GM23248 (cell line): ENCODE measurements at places on chromosomes 7 and 10. TPM values are rescaled to one million over a fixed set of nuclear protein-coding genes. Genes with fewer than 3 reads are reported as not detected.

The FEZF1 gene
- polyA plus RNA-seq, result not detected in 2 replicates

DNA sequence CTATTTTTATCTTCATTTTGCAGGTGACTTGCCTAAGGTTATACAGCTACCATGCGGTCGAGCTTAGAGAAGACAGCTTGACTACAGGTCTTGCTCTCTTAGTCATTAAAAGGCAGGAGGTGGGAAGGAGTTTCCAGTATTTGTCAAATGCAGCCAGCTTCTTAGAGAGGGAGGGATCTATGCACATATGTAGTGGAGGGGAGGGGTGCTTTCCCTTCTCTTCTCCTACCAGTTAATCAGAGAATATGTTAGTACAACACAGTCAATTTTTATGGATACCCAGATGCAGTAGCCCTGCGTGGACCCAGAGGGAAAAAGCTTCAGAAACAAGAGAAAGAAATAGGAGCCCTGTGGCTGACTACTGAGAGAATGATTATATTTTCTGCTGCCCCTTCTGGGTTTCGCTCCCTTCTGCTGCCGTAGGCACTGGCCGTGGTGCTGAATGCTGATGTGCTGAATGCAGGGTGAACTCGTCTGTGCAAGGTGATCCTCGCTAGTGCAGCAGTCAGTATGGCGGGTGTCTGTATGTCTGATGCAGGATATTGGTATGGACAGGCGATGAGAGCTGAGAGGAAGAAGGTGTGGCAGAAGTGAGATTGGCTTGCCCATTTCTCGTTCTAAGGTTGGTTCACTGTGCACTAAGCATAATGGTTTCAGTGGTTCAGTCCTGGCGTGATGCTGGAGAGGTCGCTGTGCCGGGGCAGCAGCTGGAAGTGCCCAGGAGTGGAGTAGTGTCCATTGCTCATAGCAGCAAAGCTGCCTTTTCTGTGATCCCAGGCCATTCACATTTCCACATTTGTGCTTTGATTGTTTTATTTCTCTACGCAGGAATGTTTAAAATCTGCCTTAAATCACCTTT, 189.2 kb upstream of the PODXL start:
- DNase-seq, result peak; percentile 71

The FRMD4A gene
- 11.3 and 11.9 TPM in 2 replicates for polyA plus RNA-seq

The CUBN gene
- 0.23 and 0.41 TPM in 2 replicates for polyA plus RNA-seq

DNA sequence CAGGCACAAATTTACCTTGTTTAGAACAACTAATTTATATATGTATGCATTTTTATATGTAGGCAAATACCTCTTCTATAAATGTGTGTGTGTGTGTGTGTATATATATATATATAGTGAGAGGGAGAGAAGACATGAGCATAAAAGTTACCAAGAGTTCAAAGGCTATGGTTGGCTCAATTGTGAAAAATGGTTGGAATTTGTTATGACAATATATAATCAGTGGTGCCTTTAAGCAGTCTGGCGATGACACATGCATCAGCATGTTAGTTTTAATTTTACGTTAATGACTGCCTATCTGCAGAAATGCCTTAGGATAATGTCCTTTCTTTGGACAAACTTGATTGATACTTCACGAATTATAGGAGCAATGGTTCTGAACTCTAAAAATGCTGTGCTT, 980.8 kb upstream of the LRRTM3 start:
- no peak for DNase-seq

The TMEM178B gene
- polyA plus RNA-seq, result 0.04 and 0.05 TPM in 2 replicates

The NUTM2D gene
- 0.06 and 0.18 TPM in 2 replicates for polyA plus RNA-seq

The OR13A1 gene
- not detected in 2 replicates for polyA plus RNA-seq

The SPDYE1 gene
- polyA plus RNA-seq, result 0.28 and 0.60 TPM in 2 replicates
